Spinal cord (tissue), 10 donors: ENCODE measurements at places on chromosomes 1 and 21. TPM values are rescaled to one million over a fixed set of nuclear protein-coding genes. Genes with fewer than 3 reads are reported as not detected.

HLCS gene
- 16.7 TPM for total RNA-seq

CFHR1 gene
- total RNA-seq, result 0.83 TPM

FAM131C gene
- 1.9 TPM for total RNA-seq

- no peaks in the 10 kb centered on the region for H3K36me3 ChIP-seq
- H3K27me3 ChIP-seq, result no peaks in the 10 kb centered on the region
- DNase-seq, result peak; percentile 18
- H3K27ac ChIP-seq, result peak overlapping the region; percentile 70
Measured at GRCh38 chr1:173122958-173123852, 72.5 kb upstream of the TNFSF18 start.

GRCh38 chr1:102434421-102434820 lies 437.7 kb upstream of the OLFM3 start:
- H3K36me3 ChIP-seq, result no peaks in the 10 kb centered on the region
- H3K4me1 ChIP-seq, result no peaks in the 10 kb centered on the region
- no peak overlapping the region for H3K4me3 ChIP-seq
- H3K27me3 ChIP-seq, result no peaks in the 10 kb centered on the region
- no peak overlapping the region for H3K27ac ChIP-seq

- H3K4me1 ChIP-seq, result no peaks in the 10 kb centered on the region
- H3K4me3 ChIP-seq, result no peak overlapping the region
- DNase-seq, result no peak
- no peaks in the 10 kb centered on the region for H3K27me3 ChIP-seq
Measured at GRCh38 chr1:84732520-84732919, 42.3 kb upstream of the SSX2IP start.

DNA sequence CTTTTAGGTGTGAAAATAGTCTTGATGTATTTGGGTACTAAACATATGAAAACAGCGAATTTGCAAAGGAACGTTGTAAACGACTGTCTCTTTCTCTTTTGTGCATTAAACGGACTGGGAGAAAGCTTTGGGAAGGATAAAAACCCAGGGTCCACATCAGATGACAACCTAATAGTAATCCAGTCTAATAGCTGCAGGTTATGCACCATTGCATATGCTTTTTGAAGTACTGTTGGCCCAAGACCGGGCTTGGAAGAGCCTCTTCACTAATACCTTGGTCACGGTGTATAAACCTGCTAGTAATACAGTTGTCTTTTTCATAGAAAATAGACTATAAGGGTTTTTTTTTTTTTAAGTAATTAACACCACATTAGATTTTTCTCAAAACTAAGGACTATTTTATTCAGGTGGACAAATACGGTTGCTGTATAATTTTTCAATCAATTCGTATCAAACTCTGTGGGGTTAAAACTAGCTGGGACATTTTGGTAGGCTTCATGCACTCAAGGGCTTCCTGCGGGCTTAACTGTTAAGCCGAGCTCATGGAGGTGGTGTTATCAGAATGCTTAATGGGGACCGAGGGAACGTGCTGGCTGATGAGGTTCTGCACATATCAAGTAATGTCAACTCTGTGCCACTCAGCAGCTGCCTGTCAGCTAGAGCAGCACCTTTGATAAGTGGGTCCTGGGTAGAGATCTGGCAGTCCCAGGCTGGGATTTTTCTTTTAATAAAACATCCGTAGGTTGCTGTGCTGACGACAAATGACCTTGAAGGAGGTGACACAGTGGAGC lies 2.1 kb downstream of the RYR2 start:
- H3K27ac ChIP-seq, result no peak overlapping the region
- peaks cover 51% of the 10 kb centered on the region for H3K27me3 ChIP-seq
- H3K4me3 ChIP-seq, result peak overlapping the region; percentile 22
- H3K36me3 ChIP-seq, result no peaks in the 10 kb centered on the region
- DNase-seq, result no peak

GRCh38 chr1:168972887-168973286 lies 133.6 kb upstream of the ATP1B1 start:
- no peak overlapping the region for H3K27ac ChIP-seq
- H3K4me3 ChIP-seq, result no peak overlapping the region
- no peaks in the 10 kb centered on the region for H3K36me3 ChIP-seq

GRCh38 chr1:204520834-204521709 lies 4.9 kb downstream of the MDM4 start:
- H3K27ac ChIP-seq, result no peak overlapping the region
- no peak for DNase-seq
- H3K4me1 ChIP-seq, result peaks cover 15% of the 10 kb centered on the region
- H3K27me3 ChIP-seq, result no peaks in the 10 kb centered on the region

GRCh38 chr1:221809091-221810029 lies 67.5 kb upstream of the DUSP10 start:
- no peak overlapping the region for H3K4me3 ChIP-seq
- no peak overlapping the region for H3K27ac ChIP-seq
- no peak for DNase-seq
- H3K36me3 ChIP-seq, result no peaks in the 10 kb centered on the region
- H3K4me1 ChIP-seq, result no peaks in the 10 kb centered on the region
- H3K27me3 ChIP-seq, result no peaks in the 10 kb centered on the region
